ENCODE measurements at places on chromosomes 5 and 9.

GRCh38 chr5:52878656-52879055, 90.9 kb downstream of the ITGA1 start:
- no peak for DNase-seq

- no peak for DNase-seq
Observed at GRCh38 chr5:1743061-1743768, 56.4 kb downstream of the MRPL36 start.

DNA sequence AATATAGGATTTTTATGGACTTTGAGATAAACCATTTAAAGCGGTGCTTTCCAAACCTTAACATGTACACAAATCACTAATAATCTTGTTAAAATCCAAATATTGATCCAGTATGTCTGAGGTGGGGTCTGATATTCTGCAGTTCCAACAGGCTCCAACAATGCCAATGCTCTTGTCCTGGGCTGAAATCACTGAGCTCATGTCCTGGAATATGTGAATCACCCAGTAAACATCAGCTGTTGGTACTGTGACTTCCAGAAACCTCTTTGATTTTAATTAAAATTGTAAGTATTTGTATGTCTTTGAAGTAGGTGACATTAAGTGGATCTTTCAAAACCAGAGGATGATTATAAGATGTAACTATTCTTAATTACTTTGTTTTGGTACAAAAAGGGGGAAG, 52.8 kb upstream of the CAST start:
- DNase-seq = no peak

DNA sequence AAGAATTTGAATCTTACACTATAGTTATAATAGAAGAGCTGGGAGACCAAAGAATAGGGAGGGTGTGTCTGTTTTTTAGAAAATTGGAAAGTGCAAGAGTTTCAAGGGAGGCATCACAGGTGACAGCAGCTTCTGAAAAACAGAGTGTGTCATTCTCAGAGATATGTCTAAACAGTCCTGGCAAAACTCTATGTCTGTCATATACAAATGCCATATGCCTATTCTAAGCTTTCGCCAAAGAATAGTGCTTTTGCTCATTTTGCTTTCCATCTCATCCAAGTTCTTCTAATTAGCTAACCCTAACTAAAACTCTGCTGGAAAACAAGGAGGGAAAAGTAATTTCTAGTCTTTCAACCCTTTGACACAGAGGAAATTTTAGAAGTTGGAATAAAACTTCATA, 388.0 kb upstream of the TYRP1 start:
- DNase-seq = no peak

DNA sequence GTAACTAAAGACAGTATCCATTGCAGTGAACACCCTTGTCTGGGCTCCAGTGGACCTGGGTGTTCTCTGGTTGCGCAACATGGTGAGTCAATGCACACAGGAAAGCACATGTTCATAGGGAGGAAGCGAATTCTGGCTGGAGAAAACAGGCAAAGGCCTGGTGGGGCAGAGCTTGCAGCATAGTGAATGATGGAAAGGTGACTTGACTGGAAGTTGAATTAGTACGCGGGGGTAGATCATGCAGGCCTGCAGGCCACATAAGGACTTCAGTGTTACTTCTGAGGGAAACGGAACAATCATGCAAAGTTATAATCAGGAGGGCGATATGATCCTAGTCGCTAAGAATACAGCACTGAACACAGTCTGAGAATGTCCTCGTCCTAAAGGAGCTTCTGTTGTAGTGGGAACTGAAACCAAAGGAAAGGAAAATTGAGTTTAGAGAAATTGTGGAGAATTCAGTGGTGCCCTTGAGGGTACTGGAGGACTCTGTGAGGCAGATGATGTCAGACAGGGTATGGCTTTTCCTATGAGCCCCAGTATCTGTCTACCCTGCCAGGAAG, 71.9 kb upstream of the RANBP3L start:
- DNase-seq = no peak

GRCh38 chr5:41403846-41404245, 106.6 kb downstream of the PLCXD3 start:
- DNase-seq = no peak

GRCh38 chr9:111316796-111317195, 13.2 kb downstream of the OR2K2 start:
- no peak for DNase-seq

- no peak for DNase-seq
Observed at GRCh38 chr9:15361737-15362136, 54.7 kb upstream of the TTC39B start.

DNA sequence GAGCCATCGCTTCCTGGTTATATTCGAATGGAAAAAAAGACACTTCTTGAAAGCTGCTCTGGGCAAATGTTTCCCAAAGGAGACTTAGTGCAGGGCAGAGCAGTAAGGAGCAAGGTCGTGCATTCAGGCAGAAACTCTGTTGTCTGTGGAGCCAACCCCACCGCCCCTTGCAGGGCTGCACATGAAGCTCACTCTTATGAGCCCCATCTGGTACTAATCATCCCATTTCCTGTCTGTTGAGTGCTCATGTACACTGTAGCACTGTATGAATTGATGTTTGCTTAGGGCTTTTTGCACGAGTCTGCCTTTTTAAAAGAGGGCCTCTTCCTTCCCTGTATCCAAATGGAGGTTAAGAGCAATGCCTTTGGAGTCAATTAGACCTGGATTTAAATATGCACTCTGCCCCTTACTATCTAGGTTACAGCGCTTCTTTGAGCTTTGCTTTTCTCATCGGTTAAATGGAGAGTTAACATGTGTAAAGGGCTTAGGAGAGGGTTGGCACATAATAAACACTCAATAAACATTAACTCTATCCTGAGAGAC, 25.4 kb downstream of the HMHB1 start:
- DNase-seq = no peak

DNA sequence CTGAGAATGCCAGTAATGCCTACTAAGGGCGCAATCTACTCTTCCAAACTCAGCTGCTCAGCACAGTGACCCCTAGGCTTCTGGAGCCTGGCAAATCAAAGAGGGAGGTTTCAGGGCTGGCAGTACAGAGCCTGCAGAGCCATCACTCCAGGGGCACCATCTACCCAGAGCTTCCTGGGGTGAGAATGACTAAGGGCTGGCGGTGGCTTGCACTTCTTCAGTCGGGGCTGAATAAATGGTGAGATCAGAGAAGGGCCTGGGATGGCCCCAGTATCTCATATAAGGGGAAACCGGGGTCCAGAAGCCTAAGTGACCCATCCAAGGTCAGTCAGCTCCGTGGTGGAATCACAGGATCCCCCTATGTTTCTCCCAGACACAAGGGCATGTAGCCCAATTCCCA, 5.3 kb downstream of the SH3PXD2B start:
- DNase-seq = no peak

DNA sequence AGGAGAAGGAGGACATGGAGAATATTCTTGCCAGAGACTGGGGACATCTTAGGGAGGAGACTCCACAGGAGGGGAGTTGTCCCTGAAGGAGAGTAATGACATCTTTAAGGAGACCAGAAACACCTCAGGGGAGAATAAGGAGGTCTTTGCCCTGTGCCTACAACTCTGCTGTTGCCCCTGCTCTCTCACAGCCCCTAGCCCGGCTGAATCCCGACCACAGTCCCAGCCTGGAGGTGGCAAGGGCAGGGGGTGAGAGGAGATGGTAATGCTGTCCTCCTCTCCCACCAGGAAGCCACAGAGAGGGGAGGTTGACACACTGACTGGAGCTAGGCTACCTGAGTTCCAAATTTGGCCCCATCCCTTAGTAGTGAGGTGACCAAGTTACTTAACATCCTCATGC, 30.2 kb upstream of the ENHO start:
- no peak for DNase-seq

- no peak for DNase-seq
Observed at GRCh38 chr9:91698266-91698665, 251.8 kb downstream of the ROR2 start.

- DNase-seq = no peak
Observed at GRCh38 chr5:14109771-14110170, 33.4 kb upstream of the TRIO start.

GRCh38 chr5:60540856-60541805, 158.8 kb downstream of the DEPDC1B start:
- DNase-seq = no peak

DNA sequence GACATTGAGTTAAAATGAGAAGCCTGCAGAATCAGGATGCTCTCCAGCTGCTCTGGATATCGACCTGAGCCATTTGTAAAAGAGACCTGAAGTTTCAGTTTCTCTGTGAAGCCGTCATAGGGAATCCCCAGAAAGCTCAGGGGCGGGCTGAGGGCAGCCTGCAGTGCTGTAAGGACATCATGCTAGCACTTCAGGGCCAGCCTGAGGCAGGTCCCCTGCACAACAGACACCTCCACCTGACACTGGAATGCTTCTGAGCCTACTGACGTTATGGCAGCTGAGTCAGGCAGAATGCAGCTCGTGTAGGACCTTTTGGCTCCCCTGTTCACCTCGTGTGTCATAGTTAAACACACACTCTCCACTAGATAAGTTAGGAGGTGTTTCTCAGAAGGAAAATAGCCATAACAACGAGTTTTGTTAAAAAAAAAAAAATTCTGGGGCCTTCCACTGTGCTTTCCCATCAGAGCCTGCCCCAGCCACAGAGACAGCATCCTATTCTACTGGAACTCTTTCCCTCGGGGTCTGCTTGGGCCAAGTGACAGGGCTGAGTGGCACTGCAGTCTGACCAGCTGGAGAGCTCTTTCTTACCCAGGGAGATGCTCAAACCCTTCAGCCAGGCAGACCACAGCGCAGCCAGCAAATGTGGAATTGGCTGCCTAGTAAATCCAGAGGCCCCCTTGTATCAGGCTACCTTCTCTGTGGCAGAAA, 354.9 kb downstream of the DIRAS2 start:
- no peak for DNase-seq
